ENCODE measurements at places on chromosomes 16 and 17.

DNA sequence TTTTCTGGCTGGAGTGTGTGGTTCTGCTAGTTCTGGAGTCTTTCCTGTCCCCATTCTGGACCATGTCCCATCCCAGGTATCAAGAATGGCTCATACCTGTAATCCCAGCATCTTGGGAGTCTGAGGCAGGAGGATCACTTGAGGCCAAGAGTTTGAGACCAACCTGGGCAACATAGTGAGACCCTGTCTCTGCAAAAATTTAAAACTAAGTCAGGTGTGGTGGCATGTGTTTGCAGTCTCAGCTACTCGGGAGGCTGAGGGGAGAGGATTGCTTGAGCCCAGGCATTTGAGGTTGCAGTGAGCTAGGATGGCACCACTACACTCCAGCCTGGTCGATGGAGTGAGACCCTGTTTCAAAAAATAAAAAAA lies 15.3 kb upstream of the WNT3 start:
- no peak for DNase-seq

GRCh38 chr16:50308237-50308965 lies 42.0 kb downstream of the ADCY7 start:
- peak; percentile 32 for DNase-seq

DNA sequence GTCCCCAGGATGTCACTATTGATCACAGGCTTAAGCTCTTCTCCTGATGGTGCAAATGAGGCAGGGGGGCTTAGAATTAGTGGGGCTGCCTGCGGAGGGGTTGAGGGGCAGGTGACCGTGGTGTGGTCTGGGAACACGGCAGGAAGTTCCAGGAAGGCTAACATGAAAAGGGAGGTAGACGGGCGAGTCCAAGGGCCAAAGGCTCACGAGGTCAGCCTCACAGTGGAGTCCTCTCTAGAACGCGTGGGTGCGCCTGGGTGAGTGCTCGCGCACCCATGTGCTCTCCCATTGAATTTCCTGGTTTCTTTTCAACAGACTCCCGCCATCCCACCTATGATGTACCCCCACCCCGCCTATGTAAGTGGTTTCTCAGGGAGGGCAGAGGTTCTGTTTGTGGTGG lies 15.2 kb downstream of the LGALS9 start:
- no peak for DNase-seq

- DNase-seq: no peak
Measured at GRCh38 chr16:79261944-79262552, 338.5 kb downstream of the MAF start.

DNA sequence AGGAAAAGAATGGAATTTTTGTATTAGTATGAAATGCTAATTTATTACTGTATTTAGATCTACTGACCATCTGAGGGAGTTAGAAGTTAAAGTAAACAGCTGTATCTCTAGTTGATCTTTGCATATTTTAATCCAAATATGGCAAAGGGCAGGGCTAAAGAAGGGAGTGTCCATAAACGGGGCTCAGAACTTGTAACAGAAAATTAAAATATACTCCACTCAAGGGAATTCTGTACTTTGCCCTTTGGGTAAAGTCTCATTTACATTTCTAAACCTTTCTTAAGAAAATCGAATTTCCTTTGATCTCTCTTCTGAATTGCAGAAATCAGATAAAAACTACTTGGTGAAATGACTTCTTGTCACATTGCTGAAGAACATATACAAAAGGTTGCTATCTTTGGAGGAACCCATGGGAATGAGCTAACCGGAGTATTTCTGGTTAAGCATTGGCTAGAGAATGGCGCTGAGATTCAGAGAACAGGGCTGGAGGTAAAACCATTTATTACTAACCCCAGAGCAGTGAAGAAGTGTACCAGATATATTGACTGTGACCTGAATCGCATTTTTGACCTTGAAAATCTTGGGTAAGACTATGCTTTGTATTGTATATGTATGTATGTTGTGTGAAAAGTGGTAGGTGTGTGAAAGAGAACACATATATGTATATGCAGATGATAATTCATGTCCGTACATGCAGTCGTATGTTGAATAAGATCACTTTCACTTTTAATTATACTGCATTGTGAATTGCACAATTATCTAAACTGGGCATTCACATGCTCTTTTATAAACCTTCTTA lies at the start of gene ASPA:
Gene ASPA, plus strand, starts transcription at position 186 of the 799 bp plus-strand sequence. Its CDS starts 163 bp downstream, at position 349.
- DNase-seq: no peak

GRCh38 chr17:60142872-60143499 lies 6.8 kb upstream of the CA4 start:
- DNase-seq: peak; percentile 64

- no peak for DNase-seq
Measured at GRCh38 chr17:77504652-77505155, 363.9 kb downstream of the SEC14L1 start.

DNA sequence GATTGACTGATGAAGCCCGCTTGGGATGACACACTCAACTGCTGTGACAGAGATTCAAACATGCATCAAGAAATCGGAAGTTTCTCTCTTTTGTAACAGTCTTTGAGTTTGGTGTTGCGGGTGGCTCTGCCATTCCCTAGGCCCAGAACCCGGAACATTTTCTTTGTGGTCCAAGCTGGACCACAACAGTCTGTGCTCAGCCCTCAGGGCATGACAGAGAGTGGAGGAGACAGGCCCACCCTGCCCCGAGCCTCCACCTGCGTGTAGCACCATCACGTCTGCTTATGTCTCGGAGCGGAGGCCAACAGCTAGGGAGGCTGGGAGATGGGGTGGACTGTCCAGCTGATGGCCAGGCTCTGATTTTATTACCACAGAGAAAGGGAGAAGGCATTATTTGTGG lies 64.5 kb downstream of the SHISA6 start:
- no peak for DNase-seq

GRCh38 chr16:11706180-11706742 lies 36.4 kb downstream of the TXNDC11 start:
- no peak for DNase-seq

DNA sequence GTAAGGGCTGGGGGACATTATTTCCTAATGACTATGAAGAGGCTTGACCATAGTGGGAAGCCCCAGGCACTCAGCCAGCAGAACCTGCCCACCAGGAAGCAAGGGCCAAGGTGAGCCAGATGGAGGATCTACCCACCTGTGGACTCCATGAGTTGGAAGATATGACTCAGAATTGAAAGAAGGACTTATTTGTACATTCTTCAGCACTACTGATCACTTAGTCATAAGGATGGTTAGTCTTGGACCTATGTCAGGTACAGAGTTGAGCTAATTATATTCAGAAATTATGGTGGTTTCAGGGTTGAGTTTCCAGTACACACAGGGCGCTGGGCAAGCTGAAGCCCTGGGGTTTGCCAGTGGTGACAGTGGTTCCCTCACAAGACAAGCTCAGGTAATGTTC lies 24.0 kb upstream of the GRIN2A start:
- DNase-seq: no peak

DNA sequence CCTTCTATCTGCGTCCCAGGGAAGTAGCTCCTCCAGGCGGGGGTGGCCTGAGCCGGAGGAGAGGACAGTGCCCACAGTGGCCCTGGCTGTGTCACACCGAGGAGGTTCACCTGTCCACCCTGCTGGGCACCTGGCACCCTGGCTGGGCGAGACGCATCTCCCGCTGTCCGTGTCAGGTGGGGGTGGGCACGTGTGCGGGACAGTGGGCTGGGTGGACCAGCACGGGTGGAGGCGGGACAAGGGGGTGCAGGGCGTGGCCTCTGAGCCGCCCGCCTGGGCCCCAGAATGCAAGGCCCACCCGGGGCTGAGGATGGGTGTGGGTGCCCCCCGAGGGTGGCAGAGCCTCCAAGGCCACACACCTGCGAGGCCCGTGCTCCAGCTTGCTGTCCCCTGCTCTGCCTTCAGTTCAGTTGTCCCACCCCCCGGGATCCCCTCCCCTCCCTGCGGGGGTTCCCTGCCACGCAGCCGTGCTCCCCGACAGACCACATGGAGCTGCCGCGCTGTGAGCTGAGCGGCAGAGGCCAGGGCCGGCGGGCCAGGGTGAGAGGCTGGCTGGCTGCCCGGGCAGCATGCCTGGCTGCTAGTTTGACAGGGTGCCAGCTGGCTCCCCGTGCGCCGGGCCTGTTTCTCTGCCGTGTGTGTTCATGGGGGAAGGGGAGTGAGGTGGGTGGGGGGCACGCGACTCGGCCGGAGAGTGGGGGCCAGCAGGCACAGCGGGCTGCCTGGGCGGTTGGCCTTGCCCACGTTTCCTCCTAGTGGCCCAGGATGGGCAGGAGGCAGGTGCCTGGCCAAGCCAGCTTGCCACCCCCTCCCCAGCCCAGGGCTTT lies 33.9 kb downstream of the BAHCC1 start:
- no peak for DNase-seq

GRCh38 chr16:24685539-24686432 lies 43.7 kb upstream of the TNRC6A start:
- no peak for DNase-seq

- no peak for DNase-seq
Measured at GRCh38 chr16:50329446-50330189, 39.2 kb downstream of the BRD7 start.

- DNase-seq: no peak
Measured at GRCh38 chr16:59168461-59169114, 434.5 kb upstream of the GOT2 start.

DNA sequence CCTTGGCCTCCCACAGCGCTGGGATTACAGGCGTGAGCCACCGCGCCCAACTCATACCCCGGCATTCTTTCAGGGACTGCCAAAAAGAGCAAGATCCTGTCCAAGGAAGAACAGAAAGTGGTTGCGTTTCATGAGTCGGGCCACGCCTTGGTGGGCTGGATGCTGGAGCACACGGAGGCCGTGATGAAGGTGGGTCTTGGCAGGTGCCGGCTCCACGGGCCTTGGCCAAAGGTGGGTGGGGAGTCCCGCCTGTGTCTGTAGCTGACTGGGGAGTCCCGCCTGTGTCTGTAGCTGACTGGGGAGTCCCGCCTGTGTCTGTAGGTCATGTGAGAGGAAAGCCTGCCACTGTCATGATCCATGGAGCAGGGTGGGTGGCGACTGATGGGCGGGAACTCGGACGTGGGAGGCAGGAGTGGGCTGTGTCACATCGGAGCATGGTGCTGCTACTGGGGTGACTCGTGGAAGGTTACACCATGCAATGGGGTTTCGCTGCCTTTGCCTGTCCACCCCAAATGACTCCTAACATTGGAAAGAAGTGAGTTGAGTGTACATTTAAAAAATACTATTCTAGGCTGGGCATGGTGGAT lies 10.0 kb upstream of the RPL13 start:
- no peak for DNase-seq

DNA sequence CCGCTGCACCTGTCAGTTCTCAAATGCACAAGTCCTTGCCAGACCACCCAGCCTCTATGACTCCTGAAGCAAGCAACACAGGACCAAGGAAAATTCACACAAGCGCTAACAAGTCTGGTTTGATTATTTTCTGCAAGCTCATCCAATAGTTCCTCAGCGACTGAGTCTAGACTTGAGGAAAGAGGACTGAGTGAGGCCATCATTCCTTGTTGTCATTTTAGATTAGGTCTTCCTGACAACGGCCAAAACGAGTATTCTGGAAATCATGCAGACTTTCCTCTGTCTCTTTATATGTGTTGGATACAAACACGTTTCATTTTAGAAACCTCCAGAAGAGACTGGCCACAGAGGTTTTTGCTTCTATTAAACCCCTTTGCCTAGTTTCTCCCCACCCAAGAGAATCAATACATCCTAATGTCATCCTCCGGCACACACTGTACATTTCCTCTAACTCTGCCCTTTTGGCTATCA lies 561 bp downstream of the CCDC47 start:
- no peak for DNase-seq

DNA sequence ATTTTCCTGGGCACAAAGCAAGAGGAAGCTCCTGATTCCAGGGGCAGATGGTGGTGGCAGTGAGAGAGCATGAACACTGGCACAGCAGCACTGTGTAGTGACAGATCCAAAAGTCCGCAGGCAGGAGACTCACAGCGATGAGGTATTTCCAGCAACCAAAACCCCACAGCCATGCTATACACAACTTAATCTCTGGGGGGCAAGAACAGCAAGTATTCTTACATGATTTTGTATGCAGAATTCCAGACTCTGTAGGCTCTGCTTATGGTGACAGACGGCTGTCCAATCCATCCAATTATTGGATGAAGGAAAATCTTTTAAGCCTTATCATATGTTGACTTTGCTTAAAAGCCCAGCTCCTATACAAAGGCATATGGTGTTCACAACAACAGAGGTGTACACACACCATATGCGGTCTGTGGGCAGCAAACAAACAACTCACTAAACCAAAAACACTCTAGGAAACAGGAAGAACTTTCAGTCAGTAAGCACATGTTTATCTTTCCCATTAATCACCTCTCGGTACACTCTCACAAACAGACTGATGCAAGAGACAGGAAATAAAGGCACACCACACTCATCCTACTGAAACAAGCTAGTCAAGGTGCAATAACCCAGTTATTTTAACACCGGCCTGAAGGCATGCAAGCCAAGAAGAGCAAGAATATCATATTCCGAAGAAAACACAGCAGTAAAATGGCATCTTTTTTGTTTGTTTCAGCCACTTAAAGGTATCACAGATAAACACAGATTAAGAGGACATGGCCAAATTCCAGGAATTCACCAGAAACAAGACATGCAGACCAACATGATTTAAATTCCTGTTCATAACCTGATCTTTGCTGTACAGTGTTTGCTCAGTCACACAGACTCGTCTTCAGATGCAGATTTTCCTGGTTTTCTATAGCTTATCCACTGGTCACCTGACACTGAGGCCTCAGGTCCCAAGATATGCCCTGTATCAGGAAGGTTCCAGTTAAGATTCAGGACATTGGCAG lies 47.8 kb downstream of the ERN1 start:
- no peak for DNase-seq

GRCh38 chr17:67059372-67059771 lies 15.0 kb downstream of the CACNG1 start:
- DNase-seq: no peak

DNA sequence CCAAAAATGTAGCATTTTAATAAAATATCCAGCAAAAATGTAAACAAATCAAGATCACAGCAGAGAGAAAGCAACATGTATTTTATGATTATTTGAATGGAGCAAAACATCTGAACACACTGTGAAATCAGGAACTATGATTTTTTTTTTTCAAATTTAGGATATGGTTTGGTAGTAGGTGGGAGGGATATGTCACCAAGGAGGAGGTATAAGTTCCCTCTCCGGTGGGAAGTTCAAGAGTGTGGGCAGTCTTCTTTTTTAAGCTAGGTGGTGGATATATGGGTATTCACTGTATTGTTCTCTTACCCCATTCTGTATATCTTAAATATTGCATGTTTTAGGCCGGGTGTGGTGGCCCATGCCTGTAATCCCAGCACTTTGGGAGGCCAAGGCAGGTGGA lies 10.2 kb downstream of the CDR2 start:
- DNase-seq: no peak

Data from CD4-positive, alpha-beta T cell (primary cell).